ENCODE measurements at places on chromosomes 16 and 17.

- DNase-seq = no peak
Measured at GRCh38 chr17:82440469-82440981, 10.0 kb downstream of the CYBC1 start.

- DNase-seq = peak; percentile 10
Measured at GRCh38 chr16:88306411-88306810, 76.3 kb upstream of the ZNF469 start.

- DNase-seq = no peak
Measured at GRCh38 chr17:67019809-67020208, 24.5 kb upstream of the CACNG1 start.

GRCh38 chr17:15406081-15406480 is 61.3 kb downstream of the CDRT4 start:
- DNase-seq = no peak

DNA sequence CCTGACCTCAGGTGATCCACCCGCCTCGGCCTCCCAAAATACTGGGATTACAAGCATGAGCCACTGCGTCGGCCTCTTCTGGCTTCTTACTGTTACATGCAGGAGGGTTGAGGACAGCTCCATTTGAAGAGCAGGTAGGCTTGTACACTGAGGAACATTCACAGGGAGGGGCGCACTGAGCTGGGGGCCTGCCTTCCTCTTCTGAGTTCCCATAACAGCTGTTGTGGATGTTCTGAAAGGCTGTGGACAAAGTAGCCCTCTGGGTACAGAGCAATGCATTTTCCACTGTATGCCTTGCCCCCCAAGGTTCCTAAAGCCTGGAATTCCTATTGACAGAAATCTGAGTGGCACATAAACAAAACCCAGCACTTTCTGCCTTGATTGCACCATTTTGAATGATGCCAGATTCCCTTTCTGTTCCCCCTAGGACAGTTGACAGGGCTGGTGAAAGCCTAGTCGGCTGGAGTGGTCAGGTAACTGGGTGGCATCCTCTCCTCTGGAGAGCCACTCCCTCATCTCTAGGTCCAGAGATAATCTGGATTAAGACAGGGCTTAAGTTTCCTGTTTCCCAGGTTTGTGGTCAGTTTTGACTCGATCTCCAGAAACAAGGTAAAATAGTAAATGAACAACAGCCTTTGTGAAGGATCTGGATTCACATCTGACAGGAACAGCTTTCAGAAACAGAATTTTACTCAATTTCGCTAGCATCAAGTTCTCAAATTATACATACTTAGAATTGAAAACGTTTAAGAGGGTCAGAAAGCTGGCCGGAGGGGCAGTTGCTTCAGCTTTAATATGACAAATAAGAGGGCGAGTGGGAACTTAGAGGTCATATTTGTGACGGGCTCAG is 1.3 kb upstream of the CDK5R1 start:
- no peak for DNase-seq

- DNase-seq = no peak
Measured at GRCh38 chr16:19835968-19836421, 48.7 kb downstream of the GPRC5B start.

DNA sequence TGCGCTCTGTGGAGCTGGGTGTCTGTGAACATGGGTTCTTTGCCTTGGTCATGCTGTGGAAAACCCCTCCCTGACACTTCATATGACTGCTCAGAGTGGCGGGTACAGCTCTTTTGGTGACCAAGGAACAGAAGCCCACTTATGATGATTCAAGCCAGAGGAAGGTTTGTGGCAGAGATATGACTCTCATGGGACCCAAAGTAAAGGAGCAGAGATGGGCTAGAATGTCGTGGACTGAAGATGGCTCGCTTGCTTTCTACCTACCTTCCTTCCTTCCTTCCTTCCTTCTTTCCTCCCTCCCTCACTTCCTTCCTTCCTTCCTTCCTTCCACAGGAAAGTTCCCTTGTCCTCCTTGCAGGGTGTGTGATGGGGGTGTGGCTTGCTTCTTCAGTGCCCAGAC is 169.7 kb upstream of the IRX3 start:
- DNase-seq = no peak

DNA sequence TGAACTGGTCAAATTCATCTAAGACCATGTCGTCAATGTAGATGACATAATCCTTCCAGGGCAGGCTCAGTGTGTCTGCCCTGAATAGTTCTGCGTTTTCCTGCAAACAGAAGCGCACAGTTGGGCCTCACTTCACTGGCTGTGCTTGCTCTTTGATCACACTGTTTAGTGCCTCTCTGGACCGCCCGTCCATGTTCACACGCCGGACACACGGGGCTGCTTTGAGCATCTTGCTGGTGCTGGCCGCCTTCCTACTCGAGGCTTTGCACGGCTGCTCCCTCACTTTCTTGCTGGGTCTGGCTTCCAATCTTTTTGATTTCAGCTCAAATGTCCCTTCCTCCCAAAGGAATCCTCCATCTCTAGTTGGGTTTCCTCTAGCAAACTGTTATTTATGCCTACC is 37.4 kb downstream of the DNAH17 start:
- no peak for DNase-seq

DNA sequence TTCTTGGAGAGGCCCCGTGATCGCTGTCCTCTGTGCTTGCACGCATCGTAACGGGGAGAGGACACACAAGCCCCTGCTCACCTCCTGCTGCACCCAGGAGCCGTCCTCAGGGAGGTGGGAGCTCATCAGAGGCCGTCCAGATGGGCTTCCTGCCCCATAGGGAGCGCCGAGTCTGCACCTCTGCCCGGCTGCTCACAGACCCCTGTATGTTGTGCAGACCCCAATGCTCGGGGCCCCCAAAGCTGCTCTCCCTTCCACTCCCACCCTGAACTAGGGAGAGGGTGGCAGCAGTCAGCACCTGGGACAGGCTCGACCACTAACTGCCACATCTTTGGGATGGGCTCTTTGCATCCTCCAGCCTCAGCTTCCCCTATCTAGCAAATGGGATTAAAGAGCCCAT is 4.4 kb upstream of the ZNF469 start:
- DNase-seq = no peak

- DNase-seq = no peak
Measured at GRCh38 chr16:10265770-10266615, 83.8 kb upstream of the GRIN2A start.

GRCh38 chr17:27354051-27354490 is 60.2 kb downstream of the WSB1 start:
- no peak for DNase-seq

- no peak for DNase-seq
Measured at GRCh38 chr16:10812312-10813098, 6.1 kb downstream of the TVP23A start.

GRCh38 chr16:23999663-24000062 is 163.9 kb downstream of the PRKCB start:
- no peak for DNase-seq

DNA sequence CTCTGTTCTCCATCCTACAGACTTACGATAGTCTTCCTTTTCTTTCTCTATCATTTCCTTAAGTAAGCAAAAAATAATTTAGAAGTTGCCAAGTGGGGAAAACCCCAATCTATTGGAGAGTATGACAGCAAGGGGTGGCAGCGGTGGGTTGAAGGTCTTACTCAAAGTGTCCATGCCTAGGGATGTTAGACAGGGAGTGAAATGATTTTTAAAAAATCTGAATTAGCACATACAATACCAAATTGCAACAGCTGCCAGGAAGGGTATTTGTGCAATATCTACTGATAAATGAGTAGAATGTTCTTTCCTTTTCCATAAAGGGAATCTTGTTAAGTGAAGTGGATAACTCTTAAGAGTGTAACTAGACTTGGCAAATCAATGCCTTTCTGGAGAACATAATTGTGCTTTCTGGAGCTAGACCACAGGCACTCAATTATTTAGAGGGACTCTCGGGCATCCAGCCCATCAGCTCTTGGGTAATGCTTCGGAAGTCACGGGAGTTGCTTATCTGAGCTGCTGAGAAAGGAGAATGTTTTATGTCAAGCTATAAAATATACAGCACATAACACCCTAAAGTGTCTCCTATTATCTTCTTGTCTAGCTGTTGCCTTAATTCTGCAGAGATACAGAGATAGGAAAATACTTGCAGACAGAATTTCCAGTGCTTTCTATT is 151.5 kb downstream of the KCNJ2 start:
- peak; percentile 50 for DNase-seq

DNA sequence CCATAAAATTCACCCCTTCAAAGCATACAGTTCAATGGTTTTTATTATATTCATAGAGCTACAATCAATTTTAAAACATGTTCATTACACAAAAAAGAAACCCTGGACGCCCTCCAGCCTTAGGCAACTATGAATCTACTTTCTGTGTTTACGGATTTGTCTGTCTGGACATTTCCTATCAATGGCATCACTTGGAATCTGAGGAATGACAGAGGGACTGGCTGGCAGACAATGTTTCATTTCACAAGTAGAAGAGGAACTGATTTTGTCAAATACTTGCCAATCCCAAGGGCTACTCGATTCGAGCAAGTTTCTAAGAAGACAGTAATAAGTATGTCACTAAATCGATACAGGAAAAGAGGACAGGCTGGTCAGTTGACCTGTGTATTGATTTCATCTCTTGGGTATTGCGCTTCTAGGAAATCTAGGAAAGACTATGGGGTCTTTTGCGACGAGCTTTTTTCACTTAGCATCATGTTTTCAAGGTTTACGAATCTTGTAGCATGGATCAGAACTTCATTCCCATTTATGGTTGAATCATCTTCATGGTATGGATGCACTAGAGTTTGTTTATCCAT is 56.6 kb downstream of the RGS9 start:
- no peak for DNase-seq

- no peak for DNase-seq
Measured at GRCh38 chr16:88921591-88921990, 55.1 kb upstream of the PABPN1L start.

DNA sequence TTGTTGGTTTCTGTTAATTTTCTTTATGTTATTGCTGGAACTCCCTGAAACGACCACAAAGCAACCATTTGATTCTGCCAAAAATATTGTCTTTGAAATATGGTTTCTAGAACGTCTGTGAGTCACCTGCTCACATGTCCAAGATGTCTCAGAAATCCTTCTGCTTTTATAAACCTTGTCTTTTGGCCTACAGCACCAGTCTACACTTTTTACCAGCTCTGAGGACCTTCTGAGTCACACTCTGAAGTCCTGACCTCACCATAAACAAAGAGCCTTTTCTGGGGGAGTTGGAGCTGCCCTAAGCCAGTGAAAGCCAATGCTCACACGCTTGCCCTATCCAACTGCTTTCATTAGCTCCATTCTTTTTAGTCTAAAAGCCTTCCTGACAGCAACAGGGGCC is 55.5 kb downstream of the GRIN2A start:
- no peak for DNase-seq

DNA sequence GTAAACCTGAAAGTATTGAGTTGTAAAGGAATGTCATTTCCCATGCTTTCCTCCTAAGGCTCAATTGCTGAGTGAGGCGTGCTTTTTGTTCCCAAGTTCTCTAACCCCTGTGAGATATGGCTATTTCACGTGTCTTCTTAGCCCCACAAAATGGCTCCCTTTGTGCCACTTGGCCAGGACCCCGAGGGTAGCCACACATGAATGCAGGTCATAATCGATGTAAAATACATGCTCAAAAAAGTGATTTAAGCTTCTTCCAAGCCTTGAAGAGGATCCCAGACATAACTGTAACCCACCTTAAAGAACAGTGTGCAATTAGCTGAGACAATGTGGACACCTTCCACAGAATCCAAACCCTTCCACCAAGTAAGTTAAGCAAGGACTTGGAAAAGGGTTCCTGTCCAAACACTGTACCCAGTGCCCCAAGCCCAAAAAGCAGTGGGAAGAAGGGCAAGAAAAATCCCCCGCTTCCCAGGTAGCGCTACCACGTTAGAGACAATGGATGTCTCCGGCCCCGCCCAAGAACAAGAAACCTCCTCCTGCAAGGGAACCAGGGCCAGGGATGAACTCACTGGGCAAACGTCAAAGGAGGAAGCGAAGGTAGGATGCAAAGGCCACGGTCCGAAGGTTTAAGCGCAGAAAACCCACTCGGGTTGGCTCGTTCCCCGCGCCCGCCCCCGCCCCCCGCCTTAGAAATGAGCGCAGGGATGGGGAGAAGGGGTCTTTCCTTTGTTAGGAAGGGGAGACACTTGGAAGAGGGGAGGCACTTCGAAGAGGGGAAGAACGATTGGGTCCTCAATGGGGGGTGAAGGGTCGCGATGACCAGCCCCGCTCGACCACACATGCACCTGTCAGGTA is 1.2 kb downstream of the JPT1 start:
- DNase-seq = no peak

All from Right ventricle myocardium superior (tissue), 1 donor.